ENCODE measurements at places on chromosomes 1 and 21.

GRCh38 chr21:45880097-45881068, 101.2 kb upstream of the COL6A1 start:
- DNase-seq, result peak; percentile 53

DNA sequence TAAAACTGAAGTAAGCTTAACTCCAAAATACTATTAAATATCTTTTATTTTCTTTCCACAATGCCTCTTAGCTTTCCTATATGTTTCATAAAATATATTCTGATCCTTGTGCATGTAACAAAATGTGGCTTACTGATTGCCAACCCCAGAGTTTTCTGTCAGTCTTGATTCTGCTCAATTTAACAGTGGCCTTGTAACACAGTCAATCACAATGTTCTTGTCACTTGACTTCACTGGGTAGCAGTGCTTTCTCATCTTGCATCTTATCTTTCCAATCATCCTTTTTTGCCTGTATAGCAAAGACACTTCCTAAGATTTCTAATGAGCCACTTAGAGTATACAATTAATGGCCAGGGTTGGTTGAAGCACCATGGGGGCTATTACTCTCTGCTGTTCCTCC, 19.9 kb upstream of the BRINP3 start:
- no peak for DNase-seq

GRCh38 chr1:231631717-231632116, 5.1 kb downstream of the DISC1 start:
- DNase-seq, result no peak

GRCh38 chr1:43982808-43983207, 3.8 kb downstream of the B4GALT2 start:
- DNase-seq, result no peak

GRCh38 chr1:3702528-3702927, 49.7 kb upstream of the CCDC27 start:
- no peak for DNase-seq

DNA sequence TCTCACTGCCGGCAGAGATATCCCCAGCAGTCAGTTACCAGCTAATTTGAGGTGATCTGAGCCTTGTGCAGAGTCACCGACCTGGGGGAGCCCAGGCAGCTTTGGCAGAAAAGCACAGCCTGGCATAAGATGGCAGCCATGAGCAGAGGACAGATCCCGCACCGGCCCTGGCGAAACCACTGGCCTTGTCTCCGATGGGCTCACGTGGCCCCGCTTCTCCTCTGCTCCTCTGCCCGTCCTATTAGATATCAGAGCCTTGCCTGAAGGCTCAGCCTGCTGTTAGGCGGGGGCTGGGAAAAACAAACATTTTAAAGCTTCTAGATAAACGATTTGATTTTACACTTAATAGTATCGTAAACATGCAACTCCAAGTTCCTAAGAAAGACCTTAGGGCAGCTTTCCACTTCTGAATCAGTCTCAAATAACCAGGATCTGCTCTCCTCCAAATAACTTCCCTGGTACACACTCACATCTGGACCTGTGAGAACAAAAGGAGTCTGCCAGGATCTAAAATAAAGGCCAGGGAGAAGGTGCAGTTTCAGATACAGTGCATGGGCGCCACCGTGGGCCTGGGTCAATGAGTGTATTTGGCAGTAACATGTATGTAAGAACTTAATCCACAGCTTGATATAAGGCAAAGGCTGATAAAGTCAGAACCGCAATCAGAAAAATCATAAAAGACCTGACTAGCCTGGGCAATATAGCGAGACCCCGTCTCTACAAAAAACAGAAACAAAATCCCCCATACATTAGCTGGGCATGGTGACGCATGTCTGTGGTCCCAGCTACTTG, 10.0 kb downstream of the EDARADD start:
- no peak for DNase-seq

- DNase-seq, result no peak
Measured at GRCh38 chr21:45031571-45032191, 42.7 kb upstream of the ADARB1 start.

- DNase-seq, result no peak
Measured at GRCh38 chr1:176896216-176896615, 268.3 kb downstream of the ASTN1 start.

DNA sequence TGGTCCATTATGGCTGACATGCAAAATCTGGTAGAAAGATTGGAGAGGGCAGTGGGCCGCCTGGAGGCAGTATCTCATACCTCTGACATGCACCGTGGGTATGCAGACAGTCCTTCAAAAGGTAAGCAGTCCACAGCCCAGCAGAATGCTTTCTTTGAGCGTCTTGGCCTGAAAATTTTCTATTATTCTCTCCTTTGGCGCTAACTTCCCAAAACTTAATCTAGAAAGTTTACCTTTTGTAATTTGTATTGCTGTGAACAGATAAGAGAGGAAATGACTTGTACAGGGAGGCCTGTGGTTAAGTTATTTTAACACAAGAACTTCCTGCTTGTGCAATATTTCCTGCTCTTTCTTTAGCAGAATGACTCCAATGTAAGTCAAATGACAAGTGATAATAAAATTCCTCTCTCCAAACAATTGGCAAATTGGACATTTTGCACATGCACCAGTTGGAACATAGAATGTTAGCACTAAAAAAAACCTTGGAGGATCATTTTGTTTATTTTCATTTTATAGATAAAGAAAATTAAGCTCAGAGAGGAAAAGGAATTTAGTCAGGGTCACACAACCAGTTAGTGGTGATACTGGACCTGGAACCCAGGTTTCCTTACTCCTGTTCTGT, 18.9 kb downstream of the CAP1 start:
- no peak for DNase-seq

DNA sequence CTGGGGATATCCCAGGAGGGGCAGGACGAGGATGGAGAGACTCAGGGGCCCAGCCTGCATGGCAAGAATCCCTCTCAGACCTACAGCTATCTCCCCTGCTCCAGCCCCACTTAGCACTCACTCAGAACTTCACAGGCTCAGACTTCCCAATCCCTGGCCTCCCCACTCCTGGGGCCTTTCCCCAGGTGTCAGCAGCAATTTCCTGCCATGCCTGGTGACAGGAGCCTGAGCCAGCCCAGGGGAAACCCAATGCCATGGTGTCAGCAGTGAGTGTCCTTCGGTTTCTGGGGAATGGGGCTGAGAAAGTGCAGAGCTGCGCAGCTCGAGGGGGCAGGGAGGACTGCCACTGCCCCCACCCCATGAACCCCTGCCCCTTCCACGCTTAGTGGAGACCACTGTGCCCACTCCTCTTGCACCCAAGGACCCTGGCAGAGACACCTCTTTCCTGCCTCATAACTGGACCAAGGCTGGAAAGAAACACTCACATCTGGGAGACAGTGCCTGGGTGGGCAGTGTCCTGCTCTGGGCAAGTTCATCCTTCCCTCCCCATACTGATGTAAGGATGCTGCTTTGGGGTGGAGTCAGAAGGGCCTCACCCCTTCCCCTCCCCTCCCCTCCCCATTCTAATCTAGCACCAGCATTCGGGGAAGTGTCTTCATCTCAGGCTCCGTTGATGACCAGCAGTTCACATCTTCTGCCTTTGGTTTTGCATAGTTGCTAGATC, 17.1 kb upstream of the UBL4B start:
- no peak for DNase-seq

- DNase-seq, result no peak
Measured at GRCh38 chr1:168664069-168664834, 64.8 kb downstream of the DPT start.

DNA sequence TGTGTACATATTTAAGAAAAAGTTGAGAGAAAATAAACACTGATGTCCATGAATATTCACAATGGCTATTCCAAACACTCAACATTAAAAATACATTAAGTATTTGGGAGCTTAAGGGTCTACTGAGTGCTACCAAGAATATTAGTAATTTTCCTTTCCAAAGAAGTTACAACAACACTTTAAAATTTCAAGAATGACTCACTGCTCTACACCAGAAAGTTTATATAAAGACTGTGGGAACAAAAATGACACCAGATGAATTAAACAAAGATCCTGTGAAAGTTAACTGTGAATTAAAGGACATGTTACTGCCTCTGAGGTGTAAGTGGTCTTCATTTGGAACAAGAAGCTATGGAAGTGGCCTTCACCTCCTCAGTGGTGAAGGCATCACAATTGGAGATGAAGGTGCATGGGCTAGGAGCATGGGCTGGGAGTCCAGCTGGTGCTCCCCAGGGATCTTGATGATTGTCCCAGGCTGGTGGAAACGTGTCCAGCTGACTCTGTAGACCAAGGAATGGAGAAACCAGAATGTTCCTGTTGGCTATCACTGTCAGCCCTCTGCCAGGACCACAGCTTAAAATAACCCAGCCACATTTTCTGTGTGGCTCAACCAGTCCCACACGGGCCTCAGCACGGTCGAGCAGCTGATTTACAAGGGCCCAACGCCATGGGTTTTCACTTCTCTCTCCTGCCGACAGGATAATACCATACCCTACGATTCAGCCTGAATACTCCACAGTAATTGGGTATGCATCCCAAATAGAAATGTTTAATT, 28.8 kb downstream of the TAF5L start:
- DNase-seq, result no peak

GRCh38 chr1:208273386-208274017, 29.3 kb upstream of the PLXNA2 start:
- no peak for DNase-seq

DNA sequence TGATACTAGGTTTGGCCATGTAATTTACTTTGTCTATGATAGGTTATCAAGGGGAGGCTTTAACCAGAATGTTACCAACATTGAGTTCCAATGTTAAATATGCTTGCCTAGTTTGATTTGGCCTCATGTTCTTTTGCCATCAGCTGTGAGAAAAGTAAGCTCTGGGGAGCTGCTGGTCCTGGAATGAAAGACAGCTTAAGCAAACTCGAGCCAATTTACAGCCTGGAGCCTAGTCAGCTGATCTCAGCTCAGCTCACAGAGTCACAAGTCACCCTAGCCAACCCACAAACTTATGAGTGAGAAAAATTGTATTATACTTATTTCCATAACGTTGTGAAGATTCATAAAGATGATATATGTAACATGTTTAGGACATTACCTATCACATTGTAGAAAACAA, 426.7 kb downstream of the RWDD3 start:
- DNase-seq, result no peak

DNA sequence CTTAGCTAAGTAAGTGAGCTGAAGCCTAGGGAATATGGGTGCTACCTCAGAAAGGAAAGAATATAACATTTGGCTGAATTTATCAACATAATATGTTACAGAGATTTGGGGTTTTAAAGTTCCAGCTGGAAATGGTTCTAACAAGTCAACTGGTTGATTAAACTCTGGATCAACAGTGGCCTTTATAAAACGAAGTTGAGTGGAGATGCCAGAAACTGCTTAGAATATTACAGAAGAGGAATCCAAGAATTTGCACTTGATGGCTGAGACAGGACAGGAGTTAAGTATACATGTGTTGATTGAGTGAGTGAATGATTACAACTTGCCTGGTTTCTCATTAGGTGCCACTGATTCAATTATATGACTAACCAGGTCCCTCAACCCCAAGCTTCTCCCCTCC, 7.4 kb upstream of the ZBTB17 start:
- no peak for DNase-seq

DNA sequence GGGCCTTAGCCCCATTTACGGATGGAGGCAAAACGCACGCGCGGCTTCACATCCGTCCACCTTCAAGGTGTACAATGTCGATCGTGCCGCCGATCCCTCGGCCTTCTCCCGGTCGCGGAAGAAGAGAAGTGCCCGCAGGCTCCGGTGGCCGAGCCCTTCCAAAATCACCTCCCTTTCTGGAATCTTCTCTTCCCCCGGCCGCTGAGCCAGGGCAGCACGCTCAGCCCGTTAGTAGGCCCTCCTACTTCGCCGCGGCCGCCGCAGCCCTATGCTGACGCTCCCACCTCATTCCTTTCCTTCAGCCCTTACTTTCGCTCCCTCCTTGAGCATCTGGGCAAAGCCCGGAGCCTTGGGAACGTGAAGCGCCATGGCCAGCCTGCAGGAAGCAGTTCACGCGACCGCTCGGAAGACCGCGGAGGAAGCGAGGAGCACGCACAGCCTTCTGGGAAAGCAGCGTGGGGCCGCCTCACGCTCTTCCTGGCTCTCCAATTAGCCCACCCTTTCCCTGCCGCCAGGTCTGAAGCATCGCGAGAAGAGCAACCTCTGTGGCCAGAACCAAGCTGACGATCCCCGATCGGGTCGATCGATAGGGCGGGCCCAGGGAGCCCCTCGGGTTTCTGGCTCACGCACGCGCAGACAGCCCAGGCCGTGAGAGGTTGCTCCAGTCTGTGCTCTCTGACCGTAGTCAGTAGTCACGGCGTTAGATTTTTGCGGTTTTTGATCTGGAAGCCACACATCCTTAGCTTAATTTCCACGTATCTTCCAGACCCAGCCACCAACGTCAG, at the start of gene CCT8:
CCT8 (minus strand) TSS at position 427 of the 785 bp plus-strand sequence; CDS start at position 369, 58 bp downstream.
- DNase-seq, result peak; percentile 98

GRCh38 chr1:197200272-197200899, 53.9 kb upstream of the ASPM start:
- DNase-seq, result peak; percentile 1

Measured in stimulated activated CD4-positive, alpha-beta T cell treated with anti-CD3 and anti-CD28 coated beads, TNF-alpha, amount 100 ng/mL, for 48 hours (primary cell).